ENCODE measurements at places on chromosomes 5 and 9. TPM values are rescaled to one million over a fixed set of nuclear protein-coding genes. Genes with fewer than 3 reads are reported as not detected.
A peak's percentile ranks its signal among the peaks of the same experiment; 100 is the strongest.

The DIPK1B gene
- 10.6 TPM for total RNA-seq

The CAAP1 gene
- 7.2 TPM for total RNA-seq

The HTR4 gene
- total RNA-seq: not detected

The GABRA1 gene
- not detected for total RNA-seq

The SPATA6L gene
- total RNA-seq: 0.13 TPM

GRCh38 chr5:163727028-163727427 lies 221.6 kb downstream of the MAT2B start:
- DNase-seq: no peak
- H3K4me3 ChIP-seq: no peak overlapping the region
- no peaks in the 10 kb centered on the region for H3K36me3 ChIP-seq
- no peaks in the 10 kb centered on the region for H3K27me3 ChIP-seq
- H3K27ac ChIP-seq: no peak overlapping the region

GRCh38 chr5:122129306-122129705 lies at the start of gene ZNF474:
Gene ZNF474 (plus strand): TSS chr5:122129546. CDS start chr5:122151991, 22,445 bp downstream.
- H3K4me1 ChIP-seq: no peaks in the 10 kb centered on the region
- H3K36me3 ChIP-seq: no peaks in the 10 kb centered on the region
- no peak within 1 kb of the TSS for H3K27ac ChIP-seq
- DNase-seq: peak; percentile 55
- H3K4me3 ChIP-seq: no peak within 1 kb of the TSS

DNA sequence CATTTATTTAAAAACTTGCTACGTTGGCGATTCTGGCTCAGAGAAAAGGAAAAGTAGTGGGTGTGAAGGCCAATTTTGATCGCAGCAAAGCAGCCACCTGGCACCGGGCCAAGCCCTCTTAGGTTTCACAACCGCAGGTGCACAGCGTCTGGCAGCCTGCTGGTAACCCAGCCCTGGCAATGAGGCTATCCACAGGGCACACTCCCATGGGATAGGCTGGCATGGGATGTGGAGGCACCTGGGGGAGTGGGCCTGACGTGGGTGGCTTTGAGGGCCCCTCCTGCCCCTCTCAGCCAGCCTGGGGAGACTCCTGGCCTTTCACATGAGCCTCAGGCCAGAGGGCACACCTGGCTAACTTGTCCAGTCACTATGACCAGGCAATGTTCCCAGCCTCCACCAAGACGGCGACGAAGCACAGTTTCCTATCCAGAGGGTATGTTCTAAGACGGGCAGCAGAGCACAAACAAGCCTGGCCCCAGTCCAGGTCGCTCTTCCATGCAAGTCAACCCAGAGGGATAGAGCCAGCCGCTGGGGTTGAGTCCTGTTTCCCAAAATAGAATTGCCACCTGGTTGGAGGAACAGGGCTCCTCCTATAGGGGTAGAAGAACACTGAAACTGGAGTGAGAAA lies 19.0 kb downstream of the CMBL start:
- DNase-seq: no peak
- no peak overlapping the region for H3K27ac ChIP-seq
- H3K27me3 ChIP-seq: no peaks in the 10 kb centered on the region
- no peak overlapping the region for H3K4me3 ChIP-seq
- no peaks in the 10 kb centered on the region for H3K36me3 ChIP-seq

- peak overlapping the region; percentile 42 for H3K27ac ChIP-seq
- peak overlapping the region; percentile 38 for H3K4me3 ChIP-seq
- H3K27me3 ChIP-seq: no peaks in the 10 kb centered on the region
- peaks cover 3% of the 10 kb centered on the region for H3K36me3 ChIP-seq
- DNase-seq: no peak
- peaks cover 56% of the 10 kb centered on the region for H3K4me1 ChIP-seq
Measured at GRCh38 chr5:154757814-154758406, 2.7 kb downstream of the LARP1 start.

DNA sequence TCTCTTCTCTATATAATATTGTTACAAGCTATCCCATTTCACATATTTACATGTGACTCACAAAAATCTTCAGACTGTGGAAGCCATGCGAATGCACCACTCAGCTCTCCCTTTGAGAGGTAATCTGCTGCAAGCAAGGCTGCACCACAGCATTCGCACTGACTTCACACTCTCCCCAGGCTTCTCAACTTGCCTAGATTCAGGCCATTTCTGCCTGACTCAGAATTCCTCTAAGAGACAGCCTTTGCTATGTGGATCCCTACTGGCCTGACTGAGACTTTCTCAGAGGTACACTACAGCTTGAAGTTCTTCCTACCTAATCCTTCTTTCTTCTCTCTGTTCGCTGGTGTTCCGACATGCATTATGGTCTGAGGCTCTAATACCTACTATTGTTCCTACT lies 21.1 kb upstream of the DMRTA1 start:
- no peak overlapping the region for H3K4me3 ChIP-seq
- H3K36me3 ChIP-seq: no peaks in the 10 kb centered on the region
- no peak for DNase-seq
- no peaks in the 10 kb centered on the region for H3K4me1 ChIP-seq

GRCh38 chr5:61286446-61287132 lies 45.5 kb upstream of the ZSWIM6 start:
- no peaks in the 10 kb centered on the region for H3K4me1 ChIP-seq
- H3K27me3 ChIP-seq: no peaks in the 10 kb centered on the region
- no peak overlapping the region for H3K27ac ChIP-seq
- no peak overlapping the region for H3K4me3 ChIP-seq
